ENCODE measurements at places on chromosomes 7 and 10.

GRCh38 chr7:149220534-149220933, 18.9 kb upstream of the ZNF212 start:
- no peak for DNase-seq

DNA sequence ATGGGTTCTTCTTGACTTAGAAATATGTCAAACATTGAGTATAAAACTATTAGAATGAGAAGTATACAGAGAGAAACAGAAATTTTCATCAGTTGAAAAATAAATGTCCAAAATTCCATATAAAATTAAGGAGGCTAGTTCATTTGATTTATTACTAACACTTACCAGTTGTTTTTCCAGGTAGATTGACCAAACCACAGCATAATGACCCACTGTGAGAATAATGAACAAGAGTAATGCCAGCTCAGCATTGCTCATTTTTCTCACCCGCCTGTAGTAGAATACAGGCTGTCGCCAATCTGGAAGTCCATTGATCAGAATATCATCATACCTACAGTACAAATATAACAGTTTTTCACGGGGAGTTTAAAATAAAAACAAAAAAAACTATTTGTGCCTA, 82.9 kb downstream of the DNAJC1 start:
- DNase-seq: no peak

DNA sequence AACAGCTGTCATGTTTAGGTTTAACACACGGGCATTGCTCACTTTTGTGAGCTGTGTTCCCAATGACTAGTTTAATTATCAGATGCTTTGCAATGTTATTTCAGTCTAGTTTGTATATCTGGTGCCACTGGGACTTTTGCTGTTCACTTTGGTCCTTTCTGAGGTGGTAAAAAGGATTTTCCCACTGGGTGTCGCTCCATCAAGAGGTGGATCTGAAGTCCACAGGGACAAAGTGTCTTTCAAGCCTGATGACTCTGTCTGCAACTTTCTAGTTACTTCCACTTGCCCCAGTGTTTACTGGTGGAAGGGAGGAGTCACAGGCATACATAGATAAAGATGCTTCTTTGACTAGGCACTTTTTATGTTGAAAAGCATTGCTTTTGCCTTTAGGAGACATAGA, 242.2 kb downstream of the HGF start:
- DNase-seq: no peak

DNA sequence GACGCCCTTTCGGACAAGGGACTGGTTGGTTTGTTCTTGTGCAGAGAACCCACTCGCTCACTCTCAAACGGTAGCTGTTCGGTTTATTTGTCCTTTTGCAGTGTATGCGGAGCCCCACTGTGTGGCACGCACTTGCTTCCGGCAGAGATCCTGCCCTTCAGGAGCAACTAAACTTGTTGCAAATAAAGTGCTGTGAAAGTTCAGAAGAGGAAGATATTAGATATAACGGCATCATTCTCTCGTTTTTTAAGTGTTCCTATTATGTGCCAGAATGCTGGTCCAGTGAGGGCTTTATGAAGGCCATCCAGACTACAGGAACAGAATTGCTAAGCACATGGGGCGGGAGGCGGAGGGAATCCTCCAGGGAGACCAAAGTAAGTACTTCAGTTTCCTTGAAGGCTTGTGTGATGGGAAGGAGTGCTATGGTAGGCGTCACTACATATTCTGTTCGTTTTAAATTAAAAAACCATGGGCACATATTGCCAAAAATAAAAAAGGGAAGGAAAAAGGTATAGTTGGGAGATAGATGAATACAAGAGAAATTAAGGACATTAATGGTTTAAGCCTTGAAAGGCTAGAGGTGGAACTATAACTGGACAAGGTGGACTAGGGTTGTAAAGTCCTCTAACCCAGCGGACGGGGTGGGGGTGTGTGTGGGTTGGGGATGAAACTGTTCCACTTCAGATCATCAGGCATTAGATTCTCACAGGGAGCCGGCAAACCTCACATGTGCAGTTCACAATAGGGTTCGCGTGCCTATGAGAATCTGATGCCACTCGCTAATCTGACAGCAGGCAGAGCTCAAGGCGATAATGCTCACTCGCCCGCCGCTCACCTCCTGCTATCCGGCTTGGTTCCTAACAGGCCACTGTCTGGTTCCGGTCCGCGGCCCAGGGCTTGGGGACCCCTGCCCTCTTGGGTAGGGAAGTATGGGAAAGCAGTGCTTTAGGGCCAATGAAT, 704 bp upstream of the ERLIN1 start:
- DNase-seq: peak; percentile 50

GRCh38 chr10:116926426-116926825, 77.1 kb downstream of the ENO4 start:
- no peak for DNase-seq

DNA sequence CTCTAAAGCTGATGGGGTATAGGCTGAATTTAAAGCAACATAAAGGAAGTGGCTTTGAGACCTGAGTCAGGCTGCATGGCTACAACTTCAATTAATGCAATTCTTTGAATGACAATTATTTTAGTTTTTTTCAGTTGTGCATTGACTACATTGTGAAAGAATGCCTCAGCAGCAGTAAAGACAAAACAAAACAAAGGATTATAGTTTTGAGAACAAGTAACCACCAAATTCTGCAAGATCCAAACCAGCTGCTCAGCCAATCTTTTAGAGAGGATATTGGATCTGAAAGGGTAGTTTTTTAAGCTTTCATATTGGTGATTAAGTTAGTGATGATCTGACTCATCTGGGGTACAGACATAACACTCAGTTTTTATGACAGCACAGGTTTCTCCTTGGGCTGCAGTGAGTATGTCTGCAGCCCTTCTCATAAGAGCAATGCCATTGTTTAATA, 40.6 kb upstream of the ABCA13 start:
- DNase-seq: no peak

GRCh38 chr7:4266270-4267040, 415.6 kb upstream of the FOXK1 start:
- no peak for DNase-seq

- DNase-seq: peak; percentile 28
Observed at GRCh38 chr10:110429301-110429700, 68.4 kb upstream of the DUSP5 start.
